ENCODE measurements at places on chromosomes 11 and 22.

DNA sequence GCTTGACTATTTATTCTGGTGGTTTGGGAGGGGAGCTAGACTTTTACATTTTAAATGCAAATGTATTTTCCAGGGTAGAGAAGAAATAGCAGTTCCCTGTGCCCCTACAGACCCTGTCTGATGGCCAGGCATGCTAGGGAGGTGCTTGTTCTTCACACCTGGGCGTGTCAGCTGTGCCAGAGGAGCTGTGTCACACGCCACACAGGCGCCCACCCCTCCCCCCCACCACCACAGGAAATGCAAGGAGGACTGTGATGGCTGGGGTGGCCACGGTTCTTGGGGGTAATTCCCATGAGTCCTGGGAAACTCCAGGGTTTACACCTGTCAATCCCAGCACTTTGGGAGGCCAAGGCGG is 82.2 kb downstream of the FLI1 start:
- DNase-seq: no peak

DNA sequence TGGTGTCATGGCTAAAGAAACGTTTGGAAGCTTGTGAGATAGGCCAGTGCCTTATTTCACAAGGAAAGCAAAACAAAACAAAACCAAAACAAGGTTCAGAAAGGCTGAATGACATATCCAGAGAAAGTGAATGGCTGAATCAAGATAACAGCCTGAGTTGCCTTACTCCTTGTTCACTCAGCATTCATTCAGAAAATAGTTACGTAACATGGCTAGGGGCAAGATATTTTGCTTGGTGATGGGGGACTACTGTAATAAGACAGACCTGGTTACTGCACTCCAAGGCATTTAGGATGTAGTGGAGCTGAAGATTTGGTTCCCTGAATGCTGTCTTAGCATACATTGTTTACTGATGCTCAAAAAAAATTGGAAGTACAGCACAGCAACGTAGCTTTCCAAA is 47.7 kb downstream of the C11orf91 start:
- DNase-seq: no peak

DNA sequence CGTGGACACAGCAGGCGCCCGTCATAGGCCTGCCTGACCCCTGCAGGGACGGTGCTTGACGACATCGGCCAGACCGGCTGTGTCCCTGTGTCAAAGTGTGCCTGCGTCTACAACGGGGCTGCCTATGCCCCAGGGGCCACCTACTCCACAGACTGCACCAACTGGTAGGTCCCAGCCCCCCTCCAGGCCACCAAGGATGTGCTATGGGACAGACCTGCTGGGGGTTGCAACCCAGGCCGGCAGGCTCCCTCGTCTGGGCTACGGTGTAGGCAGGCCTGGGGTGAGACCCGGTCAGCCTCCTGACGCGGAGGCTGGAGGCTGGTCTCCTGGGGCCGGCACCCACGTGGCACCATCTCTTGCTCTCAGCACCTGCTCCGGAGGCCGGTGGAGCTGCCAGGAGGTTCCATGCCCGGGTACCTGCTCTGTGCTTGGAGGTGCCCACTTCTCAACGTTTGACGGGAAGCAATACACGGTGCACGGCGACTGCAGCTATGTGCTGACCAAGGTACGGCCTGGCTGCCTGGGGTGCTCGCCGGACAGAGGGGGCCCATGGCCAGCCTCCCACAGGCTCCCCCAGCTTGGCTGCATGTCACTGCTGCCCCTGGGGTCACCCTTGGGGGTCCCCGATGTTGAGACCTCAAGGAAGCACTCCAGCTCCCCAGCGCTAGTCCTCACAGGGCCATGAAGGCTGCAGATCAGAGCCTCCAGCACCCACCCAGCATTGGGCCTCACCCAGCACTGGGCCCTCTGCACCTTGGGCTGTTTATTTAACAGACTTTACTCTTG is 7.7 kb downstream of the MUC5AC start:
- no peak for DNase-seq

DNA sequence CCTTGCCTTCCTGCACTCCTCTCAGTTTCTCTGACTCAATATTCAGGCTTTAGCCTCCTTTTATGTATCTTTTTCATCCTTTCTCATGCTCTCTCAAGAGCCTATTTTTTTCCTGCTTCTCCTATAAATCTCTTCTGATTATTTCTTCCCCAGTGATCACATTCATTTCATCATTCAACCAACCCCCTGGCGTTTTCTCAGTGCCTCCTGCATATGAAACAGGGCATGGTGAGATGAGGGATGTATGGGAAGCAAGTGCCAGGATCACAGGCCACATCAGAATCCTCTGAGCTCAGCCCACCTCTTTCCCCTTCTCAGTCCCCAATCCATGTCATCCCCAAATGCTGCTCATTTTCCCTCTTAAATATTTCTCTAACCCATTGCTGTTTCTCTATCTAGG is 38.7 kb upstream of the NRIP3 start:
- DNase-seq: no peak

DNA sequence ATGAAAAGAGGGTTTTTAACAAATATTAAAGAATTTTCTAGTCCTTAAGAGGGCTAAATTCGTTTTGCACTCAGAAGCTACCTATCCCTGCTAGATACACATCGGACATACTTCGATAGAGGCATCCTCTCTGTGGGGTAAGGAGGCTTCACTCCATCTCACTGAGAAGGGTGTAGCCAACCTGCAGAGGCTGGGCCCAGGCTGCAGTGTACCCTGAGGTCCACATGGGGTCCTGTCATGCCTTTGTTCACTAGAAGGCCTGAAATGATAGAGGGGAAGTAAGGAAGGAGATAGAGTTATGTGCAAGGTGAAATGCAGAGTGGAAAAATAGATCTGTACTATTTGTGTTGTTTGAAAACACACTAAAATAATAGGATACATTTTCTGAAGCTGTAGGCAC is 45.6 kb downstream of the IGSF9B start:
- no peak for DNase-seq

- no peak for DNase-seq
Measured at GRCh38 chr11:65802841-65803240, 16.0 kb downstream of the OVOL1 start.

DNA sequence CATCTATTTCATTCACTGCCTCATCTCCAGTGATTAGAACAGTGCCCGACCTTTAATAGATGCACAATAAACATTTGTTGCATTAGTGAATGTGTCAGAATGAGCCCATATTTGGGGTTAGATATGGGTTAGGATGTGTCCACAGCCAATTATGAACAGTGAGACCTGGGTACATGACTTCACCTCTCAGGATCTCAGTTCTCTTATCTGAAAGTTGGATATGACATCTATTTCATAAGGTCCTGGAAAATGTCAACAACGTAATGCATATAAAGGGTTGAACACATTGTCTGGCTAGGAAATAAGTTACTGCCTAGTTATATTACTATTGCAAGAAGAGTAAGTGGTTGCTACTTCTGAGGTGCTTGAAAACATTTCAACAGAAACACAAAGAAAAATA is 79.7 kb upstream of the LDLRAD3 start:
- DNase-seq: no peak

DNA sequence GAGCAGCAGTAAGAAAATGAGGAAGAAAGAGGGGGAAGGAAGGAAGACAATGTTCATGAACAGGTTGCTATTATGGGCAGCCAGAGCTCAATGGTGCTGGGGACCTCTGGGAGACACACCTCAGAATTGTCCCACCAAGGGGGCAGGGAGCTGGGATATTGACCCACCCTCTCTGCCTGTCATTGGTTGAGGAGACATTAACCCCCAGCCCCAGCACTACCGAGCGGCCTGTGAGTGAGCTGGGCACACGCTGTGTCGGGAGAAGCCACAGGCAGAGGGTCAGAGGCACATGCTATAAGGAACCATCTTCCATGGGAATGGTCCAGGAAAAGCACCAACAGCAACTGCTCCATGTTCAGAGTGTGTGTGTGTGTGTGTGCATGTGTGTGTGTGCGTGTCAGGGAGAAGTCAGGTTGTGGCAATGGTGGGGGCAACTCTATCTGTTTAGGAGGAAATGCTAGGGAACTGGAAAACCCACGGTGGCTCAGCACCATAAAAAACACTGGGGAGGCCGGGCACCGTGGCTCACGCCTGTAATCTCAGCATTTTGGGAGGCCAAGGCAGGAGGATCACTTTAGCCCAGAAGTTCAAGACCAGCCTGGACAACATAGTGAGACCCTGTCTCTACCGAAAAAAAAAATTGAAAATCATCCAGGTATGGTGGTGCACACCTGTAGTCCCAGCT is 49.2 kb downstream of the CD6 start:
- DNase-seq: no peak

DNA sequence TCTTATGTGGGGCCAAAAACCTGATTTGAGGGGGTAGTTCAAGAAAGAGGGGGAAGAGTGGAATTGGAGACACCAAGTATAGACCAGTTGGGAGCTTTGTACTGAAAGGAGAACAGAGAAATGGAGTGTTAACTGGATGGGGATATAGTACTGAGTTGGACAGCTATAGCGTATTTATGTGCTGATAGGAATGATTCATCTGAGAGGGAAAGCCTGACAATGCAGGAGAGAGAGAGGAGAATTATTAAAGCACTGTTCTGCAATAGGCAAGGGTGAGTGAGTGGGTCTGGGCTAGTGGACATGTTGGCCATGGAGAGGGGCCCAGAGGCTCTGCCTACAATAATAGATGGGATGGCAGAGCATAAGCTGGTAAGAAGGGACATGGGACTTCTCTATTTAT is 52.9 kb upstream of the PITPNB start:
- DNase-seq: no peak

GRCh38 chr11:101914341-101914737 is 471 bp upstream of the CEP126 start:
- no peak for DNase-seq

- no peak for DNase-seq
Measured at GRCh38 chr11:101115671-101116160, 13.9 kb downstream of the PGR start.

- no peak for DNase-seq
Measured at GRCh38 chr11:14954581-14954980, 17.6 kb downstream of the CALCA start.

DNA sequence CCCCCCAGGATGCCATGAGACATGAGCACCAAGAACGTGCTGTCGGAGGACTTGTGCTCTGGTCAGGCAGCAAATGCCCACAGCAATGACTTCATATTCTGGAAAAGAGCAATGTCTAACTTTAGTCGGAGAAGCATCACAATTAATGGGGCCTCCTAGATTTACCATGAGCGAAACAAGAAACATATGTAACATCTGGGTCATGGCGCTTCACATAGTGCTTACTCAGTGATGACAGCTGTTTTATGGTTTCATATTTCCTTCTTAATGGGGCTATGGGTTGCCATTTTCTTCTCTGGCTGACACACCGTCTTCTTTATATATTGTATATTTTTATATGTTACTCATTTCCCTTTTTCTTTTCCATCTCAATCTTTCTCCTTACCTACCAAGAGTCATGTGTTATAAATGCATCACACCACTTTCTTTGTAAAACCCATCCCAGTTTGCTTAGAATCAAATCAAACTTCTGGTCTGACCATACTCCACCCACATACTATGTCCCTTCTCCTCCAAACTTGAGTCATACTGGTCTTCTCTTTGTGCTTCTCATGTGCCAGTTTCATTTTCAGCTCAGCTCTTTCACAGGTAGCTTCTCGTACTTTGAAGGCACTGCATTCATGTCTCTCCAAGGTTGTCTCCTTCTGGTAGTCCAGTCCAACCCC is 9.4 kb upstream of the CASP12 start:
- no peak for DNase-seq

DNA sequence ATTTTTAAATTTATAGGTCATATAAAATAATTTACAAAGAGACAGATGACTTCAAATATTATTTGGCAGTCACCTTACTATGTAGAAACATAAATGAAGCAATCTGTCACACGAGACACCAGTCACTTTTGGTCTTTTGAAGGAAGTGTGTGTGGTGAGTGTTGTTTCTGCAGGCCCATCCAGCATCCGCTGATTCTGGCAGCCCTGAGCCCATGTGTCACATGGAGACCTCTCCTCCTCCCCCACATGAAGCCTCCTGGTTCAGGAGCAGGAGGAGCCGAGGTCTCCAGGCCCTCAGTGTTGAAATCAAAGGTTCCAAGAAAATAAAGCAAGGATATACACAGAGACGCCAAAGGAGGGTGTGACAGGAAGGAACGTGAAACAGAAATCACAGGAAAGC is 60.1 kb downstream of the ARFGAP3 start:
- no peak for DNase-seq

DNA sequence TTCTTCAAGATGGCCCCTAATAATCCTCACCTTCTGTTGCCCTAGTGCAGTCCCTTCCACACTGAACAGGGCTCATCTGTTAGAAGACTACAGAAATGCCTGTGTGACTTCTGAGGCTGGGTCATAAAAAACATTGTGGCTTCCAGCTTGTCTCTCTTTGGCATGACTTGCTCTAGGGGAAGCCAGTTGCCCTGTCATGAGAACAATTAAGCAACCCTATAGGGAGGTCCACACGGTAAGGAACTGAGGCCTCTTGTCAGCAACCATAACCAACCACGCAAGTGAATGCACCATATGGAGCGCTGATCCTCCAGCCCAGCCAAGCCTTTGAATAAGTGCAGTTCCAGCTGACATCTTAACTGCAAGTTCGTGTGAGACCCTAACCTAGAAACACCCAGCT is 2.6 kb downstream of the LIPT2 start:
- DNase-seq: no peak

DNA sequence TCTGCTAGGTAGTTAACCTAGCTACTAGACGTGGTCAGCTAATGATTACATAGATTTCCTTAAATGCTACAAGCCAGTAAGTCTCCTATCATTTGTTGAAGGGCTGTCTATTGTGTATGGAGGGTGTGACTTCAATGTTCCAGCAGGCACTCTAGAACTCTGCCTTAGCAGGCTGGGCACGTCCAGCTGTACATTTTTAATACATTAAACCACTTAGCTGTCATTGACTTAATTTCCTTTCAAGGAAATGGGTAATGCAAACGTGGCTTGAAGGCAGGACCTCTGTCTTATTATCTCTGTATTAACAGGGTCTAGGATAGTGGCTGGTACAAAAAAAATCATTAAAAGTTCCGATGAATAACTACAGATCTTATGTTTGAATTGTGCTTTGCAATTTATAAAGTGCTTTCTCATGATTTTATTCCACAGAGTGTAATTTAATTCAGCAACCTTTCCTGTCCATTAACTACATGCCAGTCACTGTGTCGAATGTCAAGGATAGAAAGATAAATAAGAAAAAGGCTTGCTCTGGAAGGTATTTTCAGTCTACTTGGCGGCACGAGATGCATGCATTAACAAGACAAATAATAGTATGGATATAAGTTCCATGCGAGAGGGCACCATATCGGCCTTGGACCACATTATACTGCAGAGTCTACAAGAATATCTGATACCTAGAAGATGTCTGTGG is 60.3 kb downstream of the APOL3 start:
- DNase-seq: no peak
